GM13977 (cell line): ENCODE measurements at places on chromosomes 4 and X.

DNA sequence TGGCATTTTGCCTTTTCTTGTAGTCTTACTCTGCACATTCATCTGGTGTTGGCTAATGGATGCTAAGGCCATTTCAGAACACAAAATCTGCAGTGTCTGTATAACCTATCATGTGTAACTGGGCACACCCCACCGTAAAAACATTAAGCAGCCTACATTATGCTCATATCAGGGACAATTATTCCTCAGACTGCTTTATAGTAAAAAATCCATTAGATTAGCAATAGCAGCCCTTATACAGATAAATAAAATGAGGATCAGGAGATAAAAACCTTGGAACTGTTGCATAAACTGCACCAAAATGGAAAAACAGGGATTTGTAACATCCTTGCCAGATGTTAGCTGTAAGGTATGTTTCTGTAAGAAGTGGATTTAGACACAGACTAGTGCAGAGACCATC is 288.8 kb downstream of the HS3ST1 start:
- DNase-seq = no peak

DNA sequence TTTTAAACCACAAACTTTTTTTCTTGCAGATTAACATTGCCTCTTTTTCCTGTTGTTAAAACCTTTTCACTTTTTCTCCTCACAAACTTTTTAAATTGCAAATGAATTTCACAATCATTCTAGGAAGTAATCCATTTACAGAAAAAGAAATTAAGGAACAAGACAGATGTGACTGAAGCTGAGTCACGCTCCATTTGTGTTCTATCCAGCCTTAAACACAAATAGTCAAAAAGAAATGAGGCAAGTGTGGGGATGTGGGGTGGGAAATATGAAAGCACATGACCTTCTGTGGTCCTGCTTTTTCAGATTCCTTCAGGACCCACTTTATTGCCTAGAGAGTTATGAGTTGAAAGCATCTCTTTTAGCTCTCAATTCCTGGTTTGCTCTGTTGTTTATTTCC is 197.0 kb downstream of the ADGRL3 start:
- DNase-seq = no peak

GRCh38 chr4:105135785-105136184 is 10.9 kb upstream of the TET2 start:
- DNase-seq = no peak

DNA sequence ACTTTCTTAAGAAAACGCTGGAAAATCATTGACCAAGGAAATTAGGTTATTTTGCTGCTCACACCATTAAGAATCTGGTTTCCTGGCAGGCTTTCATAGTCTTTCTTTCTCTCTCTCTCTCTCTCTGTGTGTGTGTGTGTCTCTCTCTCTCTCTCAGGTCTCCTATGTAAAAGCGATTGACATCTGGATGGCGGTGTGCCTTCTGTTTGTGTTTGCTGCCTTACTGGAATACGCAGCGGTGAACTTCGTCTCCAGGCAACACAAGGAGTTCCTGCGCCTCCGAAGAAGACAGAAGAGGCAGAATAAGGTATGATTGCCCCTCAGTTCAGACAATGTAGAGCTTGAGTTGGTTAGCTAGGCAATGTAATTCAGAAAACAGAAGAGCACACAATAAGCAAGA is 161.2 kb downstream of the GLRA2 start:
- DNase-seq = no peak

DNA sequence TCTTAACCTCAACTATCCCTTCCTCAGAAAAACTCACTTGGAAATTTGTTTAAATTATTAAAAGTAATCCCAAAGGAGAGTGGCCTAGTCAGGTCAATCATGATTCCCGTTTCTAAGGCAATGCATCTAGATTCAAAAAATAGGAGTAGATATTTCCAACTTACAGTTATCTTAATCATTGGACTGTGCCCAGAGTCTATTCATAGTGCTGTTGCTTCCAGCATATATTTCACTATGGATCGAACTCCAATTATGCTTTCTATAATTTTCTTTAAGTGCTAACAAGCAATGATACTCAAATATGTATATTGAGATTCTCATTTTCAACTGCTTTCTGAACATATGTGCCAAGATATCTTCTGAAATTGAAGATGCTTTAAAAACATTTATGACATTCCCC is 229.2 kb upstream of the NWD2 start:
- no peak for DNase-seq

DNA sequence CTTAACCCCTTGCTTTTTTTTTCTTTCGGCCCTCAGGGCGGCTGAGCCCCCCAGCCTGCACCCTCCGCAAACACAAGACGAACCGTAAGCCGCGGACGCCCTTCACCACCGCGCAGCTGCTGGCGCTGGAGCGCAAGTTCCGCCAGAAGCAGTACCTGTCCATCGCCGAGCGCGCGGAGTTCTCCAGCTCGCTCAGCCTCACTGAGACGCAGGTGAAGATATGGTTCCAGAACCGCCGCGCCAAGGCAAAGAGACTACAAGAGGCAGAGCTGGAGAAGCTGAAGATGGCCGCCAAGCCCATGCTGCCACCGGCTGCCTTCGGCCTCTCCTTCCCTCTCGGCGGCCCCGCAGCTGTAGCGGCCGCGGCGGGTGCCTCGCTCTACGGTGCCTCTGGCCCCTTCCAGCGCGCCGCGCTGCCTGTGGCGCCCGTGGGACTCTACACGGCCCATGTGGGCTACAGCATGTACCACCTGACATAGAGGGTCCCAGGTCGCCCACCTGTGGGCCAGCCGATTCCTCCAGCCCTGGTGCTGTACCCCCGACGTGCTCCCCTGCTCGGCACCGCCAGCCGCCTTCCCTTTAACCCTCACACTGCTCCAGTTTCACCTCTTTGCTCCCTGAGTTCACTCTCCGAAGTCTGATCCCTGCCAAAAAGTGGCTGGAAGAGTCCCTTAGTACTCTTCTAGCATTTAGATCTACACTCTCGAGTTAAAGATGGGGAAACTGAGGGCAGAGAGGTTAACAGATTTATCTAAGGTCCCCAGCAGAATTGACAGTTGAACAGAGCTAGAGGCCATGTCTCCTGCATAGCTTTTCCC is 3.4 kb downstream of the MSX1 start:
- DNase-seq = no peak
